ENCODE measurements at places on chromosomes 5 and 9.

DNA sequence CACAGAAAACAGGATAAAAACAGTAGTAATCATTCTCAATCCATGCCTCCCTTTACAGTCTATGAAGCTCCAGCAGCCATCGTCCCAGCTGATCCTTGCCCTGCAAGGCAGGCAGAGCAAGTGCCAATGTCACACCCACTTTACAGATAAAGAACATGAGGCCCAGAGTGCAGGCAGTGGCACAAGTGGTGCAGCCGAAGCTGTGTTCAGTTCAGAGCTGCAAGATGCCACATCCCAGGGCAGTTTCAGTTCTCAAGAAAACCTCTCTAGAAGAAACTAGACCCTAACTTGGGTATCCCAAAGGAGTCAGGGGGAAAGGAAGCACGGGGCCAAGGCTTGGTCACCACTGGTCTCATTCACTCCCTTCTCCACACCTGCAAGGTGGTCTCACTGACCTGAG lies 34.6 kb upstream of the CPLX2 start:
- DNase-seq, result no peak

GRCh38 chr5:42612750-42613366 lies 143.8 kb upstream of the CCDC152 start:
- DNase-seq, result no peak

DNA sequence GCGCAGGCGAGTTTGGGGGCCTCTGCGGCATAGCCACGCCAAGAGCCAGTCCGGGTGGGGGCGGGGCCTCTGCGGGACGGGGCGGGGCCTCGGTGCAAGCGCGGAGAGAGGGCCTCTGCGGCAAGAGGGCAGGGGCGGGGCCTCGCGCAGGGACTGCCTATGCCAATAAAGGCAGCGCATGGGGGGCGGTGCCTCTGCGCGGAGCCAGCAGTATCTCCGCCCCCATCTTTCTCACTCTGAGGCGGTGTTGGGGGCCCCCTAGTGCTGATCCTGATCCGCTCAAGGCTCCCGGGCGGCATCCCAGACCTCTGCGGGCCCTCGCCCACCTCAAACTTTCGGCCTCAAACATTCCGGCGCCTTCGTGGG lies 9.2 kb upstream of the GPRIN1 start:
- peak; percentile 26 for DNase-seq

GRCh38 chr5:125477586-125477975 lies 731.1 kb upstream of the ZNF608 start:
- DNase-seq, result no peak

DNA sequence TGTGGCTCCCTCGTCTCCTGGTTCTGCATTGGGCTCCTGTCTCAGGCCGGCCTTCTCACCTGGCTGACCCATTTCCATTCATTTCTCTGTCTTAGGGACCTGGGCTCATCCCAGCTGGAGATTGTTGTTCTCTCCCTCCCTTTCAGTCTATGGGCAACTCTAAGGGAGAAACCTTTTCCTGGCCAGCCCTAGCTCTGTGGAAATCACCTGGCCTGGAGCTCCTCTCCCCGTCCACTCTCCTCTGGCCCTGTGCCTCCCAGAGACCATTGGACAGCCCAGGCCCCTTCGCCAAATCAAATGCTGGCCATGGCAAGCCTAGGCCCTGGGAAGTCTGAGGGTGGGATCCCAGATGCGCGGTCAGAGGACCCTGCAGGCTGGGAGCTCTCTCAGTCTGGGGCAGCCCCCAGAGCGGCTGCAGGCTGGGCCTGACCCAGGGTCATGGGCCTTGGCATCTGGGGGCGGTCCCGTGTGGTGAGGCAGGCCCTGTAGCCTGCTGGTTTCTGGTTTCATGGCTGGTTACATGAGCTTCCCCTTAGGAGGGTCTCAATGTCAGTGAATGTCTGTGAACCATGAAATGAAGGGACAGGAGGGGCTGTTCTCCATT lies 253.5 kb downstream of the AOPEP start:
- DNase-seq, result no peak

DNA sequence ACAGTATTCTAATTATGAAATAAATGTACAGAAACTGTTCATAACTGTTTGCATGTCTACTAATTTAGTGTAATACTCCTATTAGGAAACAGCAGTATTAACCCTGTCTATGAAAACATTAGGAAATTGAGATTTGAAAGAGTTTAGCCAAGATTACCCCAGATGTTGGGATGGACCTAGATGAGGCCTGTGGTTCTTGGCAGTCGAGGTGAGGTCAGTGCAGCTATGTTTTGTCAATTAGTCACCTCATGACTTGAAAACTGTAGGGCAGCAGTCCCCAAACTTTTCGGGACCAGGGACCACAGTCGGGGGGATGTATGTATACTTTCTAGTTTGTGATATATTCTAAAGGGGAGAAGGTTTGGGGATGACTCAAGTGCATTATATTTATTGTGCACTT lies 4.7 kb downstream of the LNPEP start:
- no peak for DNase-seq

DNA sequence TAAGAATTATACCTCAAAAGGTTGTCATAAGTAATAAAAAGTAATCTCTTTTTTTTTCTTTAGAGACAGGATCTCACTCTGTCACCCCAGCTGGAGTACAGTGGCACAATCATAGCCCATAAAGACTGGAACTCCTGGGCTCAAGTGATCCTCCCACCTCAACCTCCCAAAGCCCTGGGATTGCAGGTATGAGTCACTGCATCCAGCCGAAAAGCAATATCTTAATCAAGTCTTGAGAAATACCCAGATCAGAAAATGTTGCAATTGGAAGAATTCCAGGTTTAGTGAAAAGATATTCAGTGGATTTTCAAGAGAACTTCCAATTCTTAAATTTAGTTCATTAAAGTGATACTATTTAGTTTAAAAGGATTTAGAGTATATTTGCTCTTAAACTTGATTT lies 40.9 kb upstream of the IDNK start:
- no peak for DNase-seq

DNA sequence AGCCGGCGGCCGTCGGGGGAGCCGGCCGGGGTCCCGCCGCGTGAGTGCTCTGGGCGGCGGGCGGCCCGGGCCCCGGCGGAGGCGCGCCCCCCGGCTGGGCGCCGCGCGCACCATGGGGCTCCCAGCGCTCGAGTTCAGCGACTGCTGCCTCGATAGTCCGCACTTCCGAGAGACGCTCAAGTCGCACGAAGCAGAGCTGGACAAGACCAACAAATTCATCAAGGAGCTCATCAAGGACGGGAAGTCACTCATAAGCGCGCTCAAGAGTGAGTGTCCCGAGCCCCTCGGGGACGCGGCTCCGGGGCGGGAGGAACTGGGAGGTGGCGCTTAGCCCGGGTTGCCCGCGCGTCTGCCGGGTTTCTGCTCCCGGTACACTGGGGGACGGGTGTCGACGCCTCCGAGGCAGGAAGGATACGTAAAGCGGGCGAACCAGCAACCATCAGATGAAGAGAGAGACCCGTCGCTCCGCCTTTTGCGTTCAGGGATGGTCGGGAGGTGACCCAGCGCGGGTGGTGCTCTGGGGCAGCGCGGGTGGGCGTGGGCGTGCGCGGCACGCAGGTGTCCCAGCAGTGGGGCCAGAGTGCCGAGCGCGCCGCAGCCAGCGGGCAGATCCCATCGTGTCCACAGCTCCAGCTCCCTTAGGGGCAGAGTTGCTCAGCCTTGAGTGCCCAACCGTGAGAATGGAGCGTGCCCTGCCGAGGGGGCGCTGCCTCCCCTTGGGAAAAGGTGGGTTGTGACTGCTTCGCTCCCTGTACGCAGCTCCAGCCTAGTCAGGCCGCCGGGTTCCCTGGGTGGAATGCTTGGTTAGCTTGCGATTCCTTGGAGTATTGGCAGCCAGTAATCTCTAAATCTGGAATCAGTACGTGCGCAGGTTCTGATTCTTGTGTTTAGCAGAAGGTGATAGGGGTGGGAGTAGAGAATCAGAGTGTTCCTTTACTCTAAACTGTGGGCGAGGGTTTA lies 753 bp downstream of the ARHGAP26 start:
- DNase-seq, result peak; percentile 35

DNA sequence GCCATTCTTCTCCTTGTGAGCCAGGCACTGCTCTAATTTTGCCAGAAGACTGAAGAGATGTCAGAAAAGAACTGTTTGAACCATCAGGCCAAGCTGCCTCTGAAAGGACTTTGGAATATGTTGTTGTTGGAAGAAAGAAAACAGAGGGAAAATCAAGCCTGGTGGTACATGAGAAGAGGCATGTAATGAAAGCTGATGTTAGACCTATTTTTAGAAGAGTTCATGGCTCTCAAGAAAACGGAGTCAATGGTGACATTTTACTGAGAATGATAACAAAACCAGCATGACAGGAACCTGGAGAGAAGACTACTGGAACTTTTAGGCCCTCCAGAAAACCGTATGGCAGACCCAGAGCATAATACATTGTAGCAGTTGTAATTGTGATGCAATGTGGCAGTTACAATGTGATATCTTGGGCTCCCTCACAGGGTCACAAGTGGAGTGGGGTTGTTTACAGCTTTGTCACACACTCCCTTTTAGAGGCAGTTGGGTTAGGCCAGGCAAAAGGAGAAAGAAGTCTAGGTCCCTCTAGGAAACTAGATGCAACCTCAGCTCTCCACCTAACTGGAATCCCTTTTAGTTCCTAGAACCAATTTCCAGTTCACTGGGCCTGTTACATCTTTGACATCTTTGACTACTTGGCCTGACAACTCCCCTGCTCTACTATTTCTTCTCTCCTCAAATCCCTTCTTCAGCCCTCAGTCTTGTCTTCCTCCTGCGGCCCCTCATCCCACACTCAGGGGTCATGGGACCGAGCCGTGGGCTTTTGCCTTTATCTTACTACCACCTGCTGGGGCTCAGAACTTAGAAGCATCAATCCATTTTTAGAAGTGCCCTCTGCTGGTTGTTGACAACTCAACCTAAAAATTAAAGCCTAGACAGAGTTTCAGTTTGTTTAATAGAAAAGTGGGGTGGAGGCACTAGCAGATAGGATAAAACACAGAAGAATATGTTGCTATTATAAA lies 61.2 kb upstream of the JAK2 start:
- no peak for DNase-seq

GRCh38 chr5:42767491-42768105 lies 11.0 kb downstream of the CCDC152 start:
- no peak for DNase-seq

DNA sequence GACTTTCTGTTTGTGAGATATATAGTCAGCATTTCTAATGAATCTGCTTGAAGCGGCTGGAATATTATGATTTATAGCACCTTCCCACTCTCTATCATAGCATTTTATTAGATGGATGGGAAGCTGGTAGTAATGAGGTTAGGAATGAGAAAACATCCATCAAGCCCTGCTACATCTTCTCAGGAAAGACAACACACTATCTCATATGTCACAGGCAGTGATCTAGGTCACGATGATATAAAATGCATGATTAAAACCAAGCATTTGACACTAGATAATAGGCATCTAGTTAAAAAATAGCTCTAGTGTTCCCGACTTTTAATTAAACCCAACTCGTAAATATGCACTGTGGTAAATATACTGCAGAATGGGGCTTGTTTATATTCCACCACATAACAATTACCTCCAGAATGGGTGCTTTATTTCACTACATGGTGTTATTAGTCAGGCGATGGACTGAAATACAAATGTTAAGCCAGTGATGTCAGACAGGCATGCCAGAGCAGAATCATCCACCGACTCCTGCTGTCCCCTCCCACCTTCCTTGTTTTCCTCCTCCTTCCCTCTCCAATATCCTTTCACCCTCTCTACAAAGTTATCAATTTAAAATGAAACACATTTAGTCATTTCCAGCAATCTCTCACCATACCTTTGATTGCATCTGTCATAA lies 286.8 kb downstream of the SPATA31D1 start:
- DNase-seq, result no peak

DNA sequence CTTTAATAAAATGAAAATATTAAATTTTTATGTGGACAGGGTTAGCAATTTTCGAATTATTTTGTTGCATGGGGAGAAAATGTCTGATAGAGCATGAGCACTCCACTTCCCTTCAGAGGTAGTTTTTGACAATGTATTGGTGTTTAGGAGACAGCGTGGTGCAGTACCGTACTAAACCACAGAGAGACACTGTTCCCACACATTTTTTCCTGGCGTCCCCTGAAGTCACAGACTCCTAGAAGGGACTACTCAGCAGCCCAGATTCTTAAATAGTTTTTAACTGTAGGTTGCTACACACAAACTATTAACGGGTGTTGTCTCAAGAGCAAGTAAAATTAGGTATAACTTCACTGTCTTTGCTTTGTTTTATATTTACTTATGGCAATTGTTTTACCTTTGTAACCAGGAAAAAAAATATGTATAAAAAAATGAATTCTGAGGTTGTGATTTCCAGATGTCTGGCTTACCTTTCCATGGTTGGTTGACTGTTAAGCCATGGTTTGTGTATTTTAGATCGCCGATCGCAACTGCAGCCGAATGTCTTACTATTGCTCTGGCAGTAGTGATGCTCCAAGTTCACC lies 171.2 kb downstream of the DOCK8 start:
- no peak for DNase-seq

- no peak for DNase-seq
Measured at GRCh38 chr5:6545770-6546690, 86.8 kb downstream of the NSUN2 start.

DNA sequence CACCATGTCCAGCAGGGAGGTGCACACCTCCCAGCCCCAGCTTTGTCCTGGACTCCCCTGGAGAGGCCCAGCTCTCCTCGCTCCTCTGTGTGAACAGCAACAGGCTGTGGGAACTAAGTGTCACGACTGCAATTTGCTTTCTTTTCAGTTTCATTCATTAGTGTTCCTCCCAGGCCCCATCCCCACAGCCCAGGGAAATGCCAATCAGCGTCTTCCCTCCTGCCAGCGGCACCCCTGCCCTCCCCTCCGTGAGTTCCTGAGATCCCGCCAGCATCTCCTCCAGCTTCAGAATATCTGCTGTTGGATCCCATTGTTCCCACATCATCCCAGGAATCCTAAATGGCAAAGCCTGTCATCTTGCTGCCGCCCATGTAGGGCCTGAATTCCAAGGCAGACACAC lies 13.1 kb upstream of the RPL26L1 start:
- DNase-seq, result no peak

DNA sequence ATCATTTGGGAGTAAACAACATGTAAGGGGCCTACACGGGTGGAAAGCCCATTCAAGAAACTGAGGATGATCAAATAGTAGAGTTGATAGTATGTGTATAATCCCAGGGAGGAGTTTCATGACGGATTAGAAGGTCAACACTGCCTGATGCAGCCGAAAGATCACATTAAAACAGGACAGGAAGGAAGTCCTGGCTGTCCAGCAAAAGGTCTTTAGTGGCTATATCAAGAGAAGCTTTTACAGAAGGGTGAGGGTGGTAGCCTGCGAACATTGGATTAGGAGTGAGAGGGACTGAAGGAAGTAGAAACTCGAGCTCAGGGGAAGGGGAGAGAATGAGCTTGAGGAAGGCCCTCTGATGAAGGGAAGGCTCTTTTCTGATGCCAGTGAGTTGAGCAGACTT lies 36.0 kb downstream of the DOCK8 start:
- no peak for DNase-seq

DNA sequence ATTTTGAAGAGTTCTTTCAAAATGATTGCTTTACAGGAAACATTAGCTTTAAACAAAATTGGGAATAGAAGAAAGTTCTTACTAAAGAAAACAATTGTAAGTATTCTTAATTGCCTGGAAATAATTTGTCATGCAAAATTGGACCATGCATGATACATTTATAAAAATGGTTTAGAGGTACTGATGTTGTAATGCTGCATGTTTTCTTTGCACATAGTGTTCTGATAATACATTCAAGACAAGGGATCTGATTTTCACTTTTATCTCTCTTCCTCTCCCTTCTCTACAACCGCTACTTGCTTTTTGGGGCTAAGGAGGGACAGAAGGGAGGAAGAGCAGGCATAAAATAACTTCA lies 211.6 kb upstream of the MPDZ start:
- no peak for DNase-seq

- no peak for DNase-seq
Measured at GRCh38 chr9:68462105-68462775, 78.4 kb downstream of the TMEM252 start.

- no peak for DNase-seq
Measured at GRCh38 chr9:91474656-91475055, 51.0 kb upstream of the NFIL3 start.
